ENCODE measurements at places on chromosomes 3 and 15.

DNA sequence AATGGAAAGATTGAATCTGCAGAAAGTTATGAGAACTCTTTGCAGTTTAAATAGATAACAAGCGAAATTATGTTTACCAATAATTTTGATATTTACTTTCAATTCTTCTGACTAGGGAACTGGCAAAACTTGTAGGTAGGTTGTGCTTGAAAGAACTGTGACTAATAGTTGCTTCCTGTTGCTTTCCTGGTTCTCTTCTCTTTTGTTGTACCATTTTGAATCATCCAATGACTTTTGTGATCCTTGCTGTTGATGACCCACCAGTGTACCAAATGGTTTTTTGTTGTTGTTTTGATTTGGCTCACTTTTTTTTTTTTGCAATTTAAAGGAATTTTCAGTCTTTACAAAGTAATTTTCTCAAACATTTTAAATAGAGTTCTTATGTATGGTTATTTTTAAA lies 64.9 kb upstream of the DCBLD2 start:
- DNase-seq: no peak

DNA sequence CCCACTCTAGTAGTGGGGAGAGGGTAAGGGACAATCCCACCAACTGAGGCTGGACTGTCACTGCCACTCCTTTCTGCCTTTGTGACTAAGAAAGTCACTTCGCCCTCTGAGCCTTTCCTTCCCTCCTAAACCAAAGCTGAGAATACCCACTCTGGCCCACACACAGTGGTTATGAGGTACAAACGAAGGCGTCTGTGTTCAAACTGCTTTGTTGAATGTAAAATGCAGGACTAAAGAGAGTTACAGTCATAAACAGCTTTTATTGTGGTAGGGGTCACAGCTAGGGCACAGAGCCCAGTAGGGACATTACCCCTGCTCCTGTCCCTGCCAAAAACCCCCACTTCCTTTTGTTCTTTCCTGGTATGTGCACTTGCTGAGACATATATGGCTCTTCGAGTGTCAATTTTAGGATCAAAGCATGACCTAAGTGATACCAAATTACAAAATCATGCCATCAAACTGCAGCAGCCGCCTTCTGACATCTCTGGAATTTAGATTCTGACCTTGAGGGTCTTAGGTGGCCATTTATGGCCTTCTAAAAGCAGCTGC lies 45.1 kb downstream of the CTDSPL start:
- DNase-seq: no peak

DNA sequence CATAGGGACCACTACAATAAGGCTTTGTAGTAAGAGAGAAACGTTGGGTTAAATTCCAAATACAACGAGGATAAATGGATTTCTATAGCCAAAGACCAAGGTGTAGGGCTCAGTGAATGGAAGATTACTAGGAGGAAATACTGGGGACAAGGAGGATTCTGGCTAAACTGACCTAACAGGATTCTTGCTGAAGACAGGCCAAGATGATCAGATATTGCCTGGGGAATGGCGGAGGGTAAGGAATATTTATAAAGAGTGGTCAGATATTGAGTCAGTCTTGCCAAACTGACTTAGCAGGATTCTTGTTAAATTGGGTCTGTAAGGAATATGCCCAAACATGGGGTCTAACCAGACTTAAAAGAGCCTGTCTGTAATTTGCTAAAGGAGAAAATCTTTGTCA lies 463.8 kb downstream of the EDEM1 start:
- no peak for DNase-seq

DNA sequence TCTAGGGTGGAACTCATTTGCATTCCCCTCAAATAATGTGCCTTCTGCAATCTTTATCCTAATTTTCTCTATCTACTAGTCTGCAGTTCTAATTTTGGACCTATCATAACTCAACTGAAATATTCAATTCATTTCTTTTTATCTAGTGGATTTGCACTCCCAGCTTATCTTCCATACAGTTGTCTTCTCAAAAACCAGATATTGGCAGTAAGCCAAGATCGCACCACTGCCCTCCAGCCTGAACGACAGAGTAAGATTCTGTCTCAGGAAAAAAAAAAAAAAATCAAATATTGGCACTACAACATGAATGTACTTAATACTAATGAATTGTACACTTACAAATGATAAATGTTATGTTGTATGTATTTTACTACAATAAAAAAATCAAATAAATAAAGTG lies 18.0 kb upstream of the CHMP2B start:
- DNase-seq: peak; percentile 2

GRCh38 chr3:100060685-100061484 lies 53.4 kb downstream of the FILIP1L start:
- DNase-seq: no peak

GRCh38 chr3:132180337-132180791 lies 136.8 kb upstream of the ACP3 start:
- DNase-seq: peak; percentile 43

GRCh38 chr3:126567696-126568438 lies 9.1 kb upstream of the C3orf22 start:
- DNase-seq: peak; percentile 28

Data from NCI-H69 (cell line).